ENCODE measurements at places on chromosomes 12 and 14. TPM values are rescaled to one million over a fixed set of nuclear protein-coding genes. Genes with fewer than 3 reads are reported as not detected.

Gene INSM2
- total RNA-seq: 0.13 TPM

Gene MANSC4
- not detected for total RNA-seq

Gene ERBB3
- total RNA-seq: 7.6 TPM

Gene SLC5A8
- total RNA-seq: not detected

Gene CARMIL3
- 0.72 TPM for total RNA-seq

Gene CLEC1B
- not detected for total RNA-seq

Gene MAP3K12
- total RNA-seq: 35.9 TPM

Gene BMP4
- 13.9 TPM for total RNA-seq

Gene PLEKHG7
- total RNA-seq: not detected

Gene AQP6
- not detected for total RNA-seq

Gene TAS2R30
- 8.3 TPM for total RNA-seq

Gene APOLD1
- total RNA-seq: 336 TPM

Gene ABCD2
- 11.6 TPM for total RNA-seq

Gene EEA1
- total RNA-seq: 20.6 TPM

Gene PPM1H
- 1.4 TPM for total RNA-seq

Gene GALNT16
- total RNA-seq: 6.5 TPM

Gene SPIC
- total RNA-seq: not detected

Gene CD27
- total RNA-seq: not detected

Gene SLC38A4
- 0.31 TPM for total RNA-seq

Gene LRCOL1
- total RNA-seq: not detected

Gene EML5
- 0.63 TPM for total RNA-seq

Gene TPH2
- total RNA-seq: not detected

Gene SLC39A2
- not detected for total RNA-seq

Gene CHGA
- total RNA-seq: 0.69 TPM

Gene CD4
- 19.7 TPM for total RNA-seq

Gene OTOGL
- 0.19 TPM for total RNA-seq

Gene PCED1B
- 1.9 TPM for total RNA-seq

Gene LMNTD1
- not detected for total RNA-seq

Gene EIF2B2
- 42.0 TPM for total RNA-seq

Gene SERPINA5
- total RNA-seq: 0.24 TPM

Gene SLC6A12
- 2.5 TPM for total RNA-seq

Gene ZDHHC22
- total RNA-seq: not detected

Gene RNASE7
- total RNA-seq: not detected

Gene TAS2R46
- 6.6 TPM for total RNA-seq

Gene LIN7A
- 16.2 TPM for total RNA-seq

Gene NINJ2
- total RNA-seq: 28.9 TPM

Gene MYF6
- total RNA-seq: 0.44 TPM

Gene NTS
- total RNA-seq: 0.46 TPM

Gene GARIN6
- not detected for total RNA-seq

Gene SERPINA12
- not detected for total RNA-seq

Gene GSC
- total RNA-seq: 0.72 TPM

Gene PPP2R3C
- 47.6 TPM for total RNA-seq

Gene GPHN
- total RNA-seq: 8.0 TPM

Gene LRTM2
- total RNA-seq: not detected

Gene DPPA3
- not detected for total RNA-seq

Gene AKAP6
- 3.3 TPM for total RNA-seq

Gene PZP
- 1.6 TPM for total RNA-seq

Gene SETD1B
- 6.0 TPM for total RNA-seq

Gene RPL6
- 1,511 TPM for total RNA-seq

Gene IFT81
- total RNA-seq: 4.0 TPM

Gene MYO1A
- 0.25 TPM for total RNA-seq

Gene SDSL
- 4.2 TPM for total RNA-seq

Gene PPP1R36
- total RNA-seq: 0.63 TPM

Gene KLHL33
- 2.0 TPM for total RNA-seq

Gene LALBA
- not detected for total RNA-seq

Gene TIMELESS
- total RNA-seq: 3.2 TPM

Gene LRP1-AS
- not detected for total RNA-seq

All from omental fat pad (tissue), 4 donors.